ENCODE measurements at places on chromosomes 3 and 15.

DNA sequence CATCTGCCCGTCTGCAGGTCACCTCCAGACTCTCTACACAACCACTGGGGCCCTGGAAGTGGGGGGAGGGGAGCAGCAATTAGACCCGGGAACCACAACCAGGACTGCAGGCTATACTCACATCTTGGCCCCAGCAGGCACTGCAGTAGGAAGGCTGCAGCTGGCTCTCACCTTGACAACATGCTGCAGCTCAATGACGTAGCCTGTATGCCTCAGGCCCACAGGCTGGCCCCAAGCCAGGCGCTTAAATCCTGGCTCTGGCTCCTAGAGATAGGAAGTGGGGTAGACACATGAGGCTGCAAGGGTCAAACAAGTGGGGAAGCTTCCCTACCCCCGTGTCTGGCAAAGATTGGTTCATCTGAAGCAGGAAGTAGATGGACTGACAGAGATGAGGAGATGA, 4.6 kb upstream of the QRICH1 start:
- H3K36me3 ChIP-seq, result peaks cover 11% of the 10 kb centered on the region
- H3K27me3 ChIP-seq, result no peaks in the 10 kb centered on the region
- DNase-seq, result no peak
- H3K4me1 ChIP-seq, result peaks cover 3% of the 10 kb centered on the region

DNA sequence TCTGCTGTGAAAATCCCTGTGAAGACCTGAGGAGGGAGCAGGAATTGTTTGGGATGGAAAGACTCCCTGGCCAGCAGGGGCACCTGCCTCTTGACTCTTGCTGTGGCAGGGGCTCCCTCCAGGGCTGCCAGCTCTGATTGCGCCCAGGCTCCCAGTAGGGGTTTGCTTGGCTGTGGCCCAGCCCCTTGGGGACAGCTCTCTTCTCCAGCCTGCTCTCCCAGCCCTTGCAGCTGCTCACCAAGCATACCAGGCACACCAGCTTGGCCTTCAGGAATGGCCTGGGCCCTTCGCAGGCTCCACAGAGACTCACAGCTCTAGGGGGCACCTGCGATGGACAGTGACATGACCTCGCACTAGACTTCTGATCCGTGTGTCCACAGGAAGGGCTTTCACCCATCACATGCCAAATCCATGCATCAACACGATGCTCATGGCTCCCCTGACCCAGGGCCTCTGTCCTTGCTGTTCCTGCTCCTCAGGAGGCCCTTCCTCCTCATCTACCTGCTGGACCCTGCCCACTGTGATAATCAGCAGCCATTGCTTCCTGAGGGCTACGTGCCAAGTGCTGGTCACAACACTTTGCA, 61.8 kb downstream of the SCN5A start:
- peaks cover 23% of the 10 kb centered on the region for H3K27me3 ChIP-seq
- H3K4me1 ChIP-seq, result peaks cover 4% of the 10 kb centered on the region
- H3K4me3 ChIP-seq, result no peak overlapping the region
- no peak overlapping the region for H3K27ac ChIP-seq
- no peaks in the 10 kb centered on the region for H3K36me3 ChIP-seq
- peak; percentile 57 for DNase-seq

DNA sequence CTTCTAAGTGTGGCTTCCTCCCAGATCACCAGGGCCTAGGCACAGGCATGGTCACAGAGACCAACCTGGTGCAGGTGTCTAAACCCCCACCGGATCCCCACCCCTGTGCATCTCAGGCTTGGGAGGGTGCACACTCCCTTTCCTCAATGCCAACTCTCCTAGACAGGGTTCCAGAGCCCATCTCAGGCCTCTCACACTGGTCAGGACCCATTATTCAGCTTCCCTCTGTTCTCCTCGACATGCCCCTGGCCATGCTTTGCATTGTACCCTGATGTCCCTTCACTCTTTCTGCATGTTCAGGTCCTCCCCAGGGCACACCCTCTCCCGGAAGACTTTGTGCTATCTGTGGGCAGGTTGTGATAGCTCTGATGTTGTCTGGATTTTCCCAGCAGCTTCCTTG, 23.5 kb downstream of the FGD5 start:
- H3K4me1 ChIP-seq, result peaks cover 37% of the 10 kb centered on the region
- no peak overlapping the region for H3K4me3 ChIP-seq
- peaks cover 53% of the 10 kb centered on the region for H3K27me3 ChIP-seq
- DNase-seq, result no peak
- H3K27ac ChIP-seq, result no peak overlapping the region

DNA sequence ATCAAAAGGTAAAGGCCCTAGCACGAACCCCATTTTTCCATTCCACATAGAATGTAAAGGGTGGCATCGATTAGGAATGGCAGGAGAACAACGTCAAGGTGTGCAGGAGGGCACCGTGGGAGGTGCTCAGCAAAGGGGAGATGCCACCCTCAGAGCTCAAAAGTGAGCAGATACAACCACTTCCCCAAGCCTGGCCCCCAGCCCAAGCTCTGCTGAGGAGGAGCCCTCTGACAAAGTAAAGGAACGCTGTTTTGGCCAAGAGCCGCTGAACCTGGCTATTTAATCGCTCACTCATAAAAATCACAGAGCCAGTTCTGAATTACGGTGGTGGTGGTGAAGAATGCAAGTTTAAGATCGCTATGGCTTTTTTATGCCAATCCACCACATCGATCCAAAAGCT, 12.4 kb downstream of the GNB5 start:
- peaks cover 4% of the 10 kb centered on the region for H3K36me3 ChIP-seq
- peak overlapping the region; percentile 95 for H3K4me3 ChIP-seq
- DNase-seq, result peak; percentile 32
- H3K27ac ChIP-seq, result peak overlapping the region; percentile 94
- H3K4me1 ChIP-seq, result peaks cover 7% of the 10 kb centered on the region

DNA sequence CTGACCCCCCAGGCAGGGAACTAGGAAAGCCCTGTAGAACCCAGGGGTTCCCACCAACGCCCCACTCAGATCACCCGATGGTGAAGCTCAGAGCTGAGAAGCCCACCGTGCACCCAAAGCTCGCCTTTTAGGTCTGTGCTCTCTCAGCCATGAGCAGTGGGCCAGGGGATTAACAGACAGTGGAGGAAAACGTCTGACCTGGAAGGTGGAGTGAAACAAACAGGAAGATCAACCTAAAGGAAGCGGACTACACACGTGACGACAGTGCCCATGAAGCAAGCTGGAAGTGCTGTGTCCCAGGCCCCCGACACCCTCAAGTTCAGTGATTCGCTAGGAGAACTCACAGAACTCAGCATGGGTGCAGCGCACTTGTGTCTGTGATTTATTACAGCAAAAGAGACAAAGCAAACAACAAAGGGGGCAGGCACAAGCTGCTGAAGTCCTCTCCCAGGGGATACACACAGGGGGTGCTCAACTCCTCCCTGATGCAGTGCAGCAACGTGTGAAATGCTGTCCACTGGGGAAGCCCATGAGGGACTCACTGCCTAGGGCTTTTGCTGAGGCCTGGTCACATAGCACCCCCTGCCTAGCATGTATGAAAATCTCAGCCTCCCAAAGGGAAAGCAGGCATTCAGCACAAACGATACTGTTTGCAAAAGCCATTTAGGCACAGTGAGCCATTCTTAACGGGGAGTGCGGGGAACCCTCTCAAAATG, 43.5 kb downstream of the CFAP92 start:
- no peaks in the 10 kb centered on the region for H3K27me3 ChIP-seq
- H3K27ac ChIP-seq, result peak overlapping the region; percentile 19
- H3K36me3 ChIP-seq, result no peaks in the 10 kb centered on the region
- no peaks in the 10 kb centered on the region for H3K4me1 ChIP-seq
- peak; percentile 47 for DNase-seq

DNA sequence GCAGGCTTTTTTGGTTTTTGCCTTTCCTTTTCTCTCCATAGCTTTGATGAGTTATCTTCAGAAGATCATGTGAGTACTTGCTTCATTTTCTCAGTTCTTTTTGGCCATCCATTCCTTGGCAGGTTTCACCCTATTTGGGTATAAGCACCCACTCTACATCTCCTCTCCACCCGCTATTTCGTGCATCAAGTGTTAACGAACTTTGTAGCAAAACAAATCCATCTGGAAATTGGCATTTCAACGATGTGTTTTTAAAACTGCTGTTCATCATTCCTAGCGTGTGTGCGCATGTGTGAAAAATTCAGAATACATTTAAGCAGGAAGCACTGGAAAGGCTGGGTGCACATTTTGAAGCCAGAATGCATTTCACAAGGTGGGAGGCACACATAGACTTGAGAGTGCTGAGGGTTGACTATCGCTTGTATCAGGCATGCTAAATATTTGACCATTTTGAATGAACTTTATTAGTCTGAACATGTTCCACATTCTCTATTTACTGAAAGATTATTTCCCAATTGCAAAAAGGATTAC, 89.7 kb upstream of the FHIT start:
- no peaks in the 10 kb centered on the region for H3K4me1 ChIP-seq
- H3K27ac ChIP-seq, result no peak overlapping the region
- no peaks in the 10 kb centered on the region for H3K36me3 ChIP-seq
- DNase-seq, result no peak
- H3K27me3 ChIP-seq, result no peaks in the 10 kb centered on the region

GRCh38 chr3:60291115-60291514, 960.1 kb downstream of the FHIT start:
- H3K36me3 ChIP-seq, result no peaks in the 10 kb centered on the region
- H3K4me3 ChIP-seq, result no peak overlapping the region
- no peak overlapping the region for H3K27ac ChIP-seq
- DNase-seq, result no peak
- H3K27me3 ChIP-seq, result no peaks in the 10 kb centered on the region

- no peak overlapping the region for H3K27ac ChIP-seq
- no peak for DNase-seq
- no peaks in the 10 kb centered on the region for H3K36me3 ChIP-seq
- no peaks in the 10 kb centered on the region for H3K4me1 ChIP-seq
Observed at GRCh38 chr3:69588170-69588569, 151.1 kb upstream of the MITF start.

GRCh38 chr3:114519415-114519814, 225.6 kb downstream of the TIGIT start:
- H3K4me1 ChIP-seq, result no peaks in the 10 kb centered on the region
- no peak overlapping the region for H3K27ac ChIP-seq
- no peak overlapping the region for H3K4me3 ChIP-seq
- DNase-seq, result no peak
- no peaks in the 10 kb centered on the region for H3K27me3 ChIP-seq

- no peaks in the 10 kb centered on the region for H3K36me3 ChIP-seq
- H3K27me3 ChIP-seq, result no peaks in the 10 kb centered on the region
- no peak for DNase-seq
- no peaks in the 10 kb centered on the region for H3K4me1 ChIP-seq
- no peak overlapping the region for H3K27ac ChIP-seq
- H3K4me3 ChIP-seq, result no peak overlapping the region
Observed at GRCh38 chr3:155442072-155442471, 148.6 kb upstream of the STRIT1 start.

GRCh38 chr3:197882586-197882985, 67.4 kb upstream of the RPL35A start:
- no peaks in the 10 kb centered on the region for H3K4me1 ChIP-seq
- H3K27me3 ChIP-seq, result no peaks in the 10 kb centered on the region
- peaks cover 26% of the 10 kb centered on the region for H3K36me3 ChIP-seq
- no peak for DNase-seq
- H3K4me3 ChIP-seq, result no peak overlapping the region

- no peak overlapping the region for H3K27ac ChIP-seq
- H3K36me3 ChIP-seq, result no peaks in the 10 kb centered on the region
- H3K4me3 ChIP-seq, result no peak overlapping the region
- peak; percentile 78 for DNase-seq
- H3K4me1 ChIP-seq, result peaks cover 11% of the 10 kb centered on the region
- H3K27me3 ChIP-seq, result peaks cover 17% of the 10 kb centered on the region
Observed at GRCh38 chr3:23999012-23999641, 54.0 kb downstream of the NR1D2 start.

GRCh38 chr3:143737065-143737464, 111.2 kb downstream of the SLC9A9 start:
- H3K4me1 ChIP-seq, result no peaks in the 10 kb centered on the region
- no peak overlapping the region for H3K4me3 ChIP-seq
- no peak for DNase-seq
- H3K36me3 ChIP-seq, result no peaks in the 10 kb centered on the region

DNA sequence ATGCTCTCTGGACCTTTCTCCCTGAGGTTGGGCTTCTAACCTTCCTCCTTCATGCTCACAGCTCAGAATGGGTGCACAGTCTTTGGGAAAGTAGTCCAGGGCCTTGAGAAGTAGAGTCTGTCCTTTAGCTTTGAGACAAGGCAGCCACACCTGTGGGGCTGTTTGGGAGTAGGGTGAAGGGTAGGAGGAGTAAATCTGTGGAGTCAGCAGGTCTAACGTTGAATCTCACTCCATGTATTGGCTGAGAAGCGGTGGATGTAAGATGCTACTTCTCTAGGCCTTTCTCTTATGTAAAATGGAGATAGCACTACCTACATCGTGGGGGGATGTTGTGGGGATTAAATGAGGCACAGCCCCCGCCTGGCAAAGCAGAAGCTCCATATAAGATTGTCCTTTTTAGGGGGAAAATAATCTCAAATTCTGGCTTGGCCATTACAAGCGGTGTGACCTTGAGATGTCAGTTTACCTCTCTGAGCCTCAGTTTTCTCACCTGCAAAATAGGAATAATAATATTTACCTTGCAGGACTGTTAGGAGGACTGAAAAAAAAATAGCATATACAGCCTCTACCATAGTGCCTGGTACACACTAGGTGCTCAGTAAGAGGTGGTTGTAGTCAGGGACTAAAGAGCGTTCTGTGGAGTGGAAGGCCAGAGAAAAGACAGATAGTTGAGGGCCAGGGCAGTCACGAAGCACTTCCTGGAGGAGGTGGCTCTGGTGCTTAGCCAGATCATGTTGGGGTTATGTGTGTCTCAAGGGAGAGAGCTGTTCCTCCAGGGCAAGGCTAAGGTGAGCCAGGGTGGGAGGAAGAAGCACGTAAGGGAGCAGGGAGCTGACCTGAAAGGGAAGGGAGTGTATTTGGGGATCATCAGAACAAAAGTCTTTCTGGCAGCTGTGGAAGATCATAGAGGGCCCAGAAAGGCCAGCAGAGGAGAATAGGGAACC, 82.8 kb upstream of the MRPS22 start:
- DNase-seq, result peak; percentile 22
- no peaks in the 10 kb centered on the region for H3K4me1 ChIP-seq
- H3K27ac ChIP-seq, result no peak overlapping the region
- H3K36me3 ChIP-seq, result no peaks in the 10 kb centered on the region

DNA sequence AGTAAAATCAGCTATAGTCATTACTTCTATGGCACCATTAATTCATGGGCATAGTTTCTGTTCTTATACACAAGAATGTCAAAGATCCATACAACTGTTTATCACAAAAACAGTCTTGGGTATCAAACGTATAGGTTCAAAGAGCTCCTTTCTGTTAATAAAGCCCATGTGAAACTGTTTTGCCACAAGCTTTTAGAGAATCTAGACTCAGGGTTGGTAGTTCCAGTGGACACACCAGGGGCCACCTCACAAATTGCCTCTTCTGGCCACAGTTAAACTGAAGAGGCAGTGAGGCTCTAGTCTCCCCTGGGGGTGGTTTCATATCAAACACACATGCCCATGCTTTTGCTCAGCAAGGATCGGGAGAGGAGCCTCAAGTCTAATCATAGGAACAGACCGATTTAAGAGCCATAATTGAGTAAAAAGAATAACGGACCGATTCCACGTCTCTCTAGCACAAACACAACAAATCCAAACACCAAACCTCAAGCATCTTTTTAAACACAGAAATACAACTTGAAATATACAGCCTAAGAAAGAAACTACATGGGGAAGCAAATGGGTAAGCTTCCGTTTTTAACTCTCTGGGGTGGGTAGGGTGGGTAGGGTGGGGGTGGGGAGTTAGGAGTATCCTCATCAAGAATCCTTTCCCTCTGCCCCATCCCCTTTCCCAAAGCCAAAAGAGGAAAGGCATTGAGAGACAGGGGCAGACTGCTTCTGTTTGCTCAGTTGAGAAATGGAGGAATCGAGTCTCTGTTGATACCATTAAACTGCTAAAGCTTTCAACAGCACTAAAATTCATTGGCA, 443.3 kb downstream of the MAGI1 start:
- no peaks in the 10 kb centered on the region for H3K36me3 ChIP-seq
- H3K27me3 ChIP-seq, result peaks cover 13% of the 10 kb centered on the region
- H3K4me3 ChIP-seq, result peak overlapping the region; percentile 78
- H3K4me1 ChIP-seq, result peaks cover 43% of the 10 kb centered on the region
- DNase-seq, result no peak
- peak overlapping the region; percentile 66 for H3K27ac ChIP-seq
